ENCODE measurements at places on chromosomes 6 and 20.

GRCh38 chr6:82686719-82687118, 323.1 kb downstream of the TPBG start:
- no peak for DNase-seq

DNA sequence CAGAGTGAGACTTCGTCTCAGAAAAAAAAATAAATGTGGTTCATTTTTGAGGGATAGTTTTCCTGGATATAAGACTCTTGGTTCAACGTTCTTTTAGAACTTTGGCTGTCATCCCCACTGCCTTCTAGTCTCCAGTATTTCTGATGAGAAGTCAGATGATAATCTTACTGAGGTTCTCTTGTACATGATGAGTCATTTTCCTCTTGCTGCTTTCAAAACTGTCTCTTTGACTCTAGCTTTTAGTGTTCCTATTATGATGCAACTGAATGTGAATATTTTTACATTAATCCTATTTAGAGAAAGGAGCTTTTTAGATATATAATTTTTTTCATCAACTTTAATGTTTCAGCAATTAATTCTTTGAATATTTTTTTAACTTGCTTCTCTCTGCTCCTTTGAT, 46.0 kb upstream of the OR14J1 start:
- no peak for DNase-seq

GRCh38 chr6:40293460-40294185, 293.5 kb downstream of the LRFN2 start:
- no peak for DNase-seq

- DNase-seq, result peak; percentile 16
These were observed 22.5 kb upstream of the C6orf58 start for GRCh38 chr6:127554435-127555006.

DNA sequence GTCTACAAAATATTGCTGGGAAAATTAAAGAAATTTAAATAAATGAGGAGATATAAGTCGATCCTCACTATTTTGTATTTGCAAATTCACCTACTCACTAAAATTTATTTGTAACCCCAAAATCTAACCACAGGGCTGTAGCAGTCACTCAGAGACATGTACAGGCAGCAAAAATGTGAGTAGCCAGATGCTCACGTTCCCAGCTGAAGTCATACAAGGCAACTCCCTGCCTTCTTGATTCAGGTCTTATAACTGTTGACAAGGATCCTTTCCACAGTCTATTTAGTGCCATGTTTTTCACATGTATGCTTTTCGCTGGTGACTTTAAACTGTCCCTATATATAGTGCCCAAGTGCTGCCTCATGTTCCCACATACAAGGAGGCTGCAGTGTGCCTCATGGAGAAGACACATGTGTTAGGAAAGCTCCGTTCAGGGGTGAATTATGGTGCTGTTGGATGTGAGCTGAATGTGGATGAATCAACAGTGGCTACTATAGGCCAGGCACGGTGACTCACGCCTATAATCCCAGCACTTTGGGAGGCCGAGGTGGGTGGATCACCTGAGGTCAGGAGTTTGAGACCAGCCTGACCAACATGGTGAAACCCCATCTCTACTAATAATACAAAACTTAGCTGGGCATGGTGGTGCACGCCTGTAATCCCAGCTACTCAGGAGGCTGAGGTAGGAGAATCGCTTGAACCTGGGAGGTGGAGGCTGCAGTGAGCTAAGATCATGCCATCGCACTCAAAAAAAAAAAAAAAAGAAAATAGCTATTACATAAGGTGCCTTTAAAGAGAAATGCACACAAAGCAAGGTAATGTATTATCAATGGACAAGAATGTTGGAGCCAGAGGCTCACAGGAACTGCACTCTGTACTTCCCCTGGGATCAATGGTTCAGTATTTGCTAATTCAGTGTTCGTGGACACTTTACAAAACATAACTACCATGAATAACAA, 55.3 kb downstream of the STK35 start:
- no peak for DNase-seq

DNA sequence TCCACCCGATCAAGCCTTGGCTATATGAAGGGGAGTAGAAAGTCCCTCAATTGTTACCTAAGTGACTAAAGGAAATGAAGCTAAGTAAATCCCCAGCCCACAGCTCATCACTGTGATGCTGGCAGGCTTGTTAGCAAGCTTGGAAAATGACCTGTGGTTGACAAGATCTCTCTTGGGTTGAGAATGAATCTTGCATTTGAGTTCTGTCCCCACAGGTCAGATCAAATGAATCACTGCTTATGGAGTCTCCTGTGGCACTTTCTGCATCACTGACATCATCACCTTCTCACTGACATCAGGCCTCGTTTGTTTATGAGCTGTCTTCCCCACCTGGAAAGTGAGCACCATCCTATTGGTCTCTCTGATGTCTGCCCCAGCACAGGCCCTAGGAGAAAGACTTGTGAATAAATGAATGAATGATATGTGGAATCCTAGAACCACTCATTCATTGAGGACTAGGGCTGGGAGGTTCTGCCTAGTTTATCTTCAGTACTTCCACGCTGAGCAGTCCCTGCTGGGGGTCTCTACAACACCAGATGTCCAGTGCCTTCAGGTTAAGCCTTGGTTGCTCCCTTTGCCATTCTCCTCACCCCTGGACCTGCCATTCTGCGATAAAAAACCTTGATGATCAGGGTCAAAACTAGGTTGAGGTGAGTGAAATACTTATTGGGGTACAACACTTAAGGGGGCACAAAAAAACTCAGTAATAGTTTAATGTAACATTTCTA, 318.4 kb upstream of the MOCS1 start:
- DNase-seq, result no peak

DNA sequence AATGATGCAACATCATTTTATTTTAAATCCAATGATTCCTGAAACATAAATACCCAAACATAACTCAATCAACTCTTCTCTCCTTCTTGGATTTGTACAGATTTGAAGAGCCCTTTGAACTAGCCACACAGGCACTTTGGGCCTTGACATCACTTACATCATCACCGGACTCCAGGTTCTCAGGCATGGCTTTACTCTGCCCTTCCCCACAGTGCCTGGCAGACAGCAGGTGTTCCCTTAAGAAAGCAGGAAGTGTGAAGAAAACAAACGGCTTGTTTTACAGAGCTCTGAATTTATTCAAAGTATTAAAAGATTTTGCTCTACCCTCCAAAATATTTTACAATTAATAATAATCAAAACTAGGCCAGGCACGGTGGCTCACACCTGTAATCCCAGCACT, 54.8 kb upstream of the GCM1 start:
- DNase-seq, result no peak

DNA sequence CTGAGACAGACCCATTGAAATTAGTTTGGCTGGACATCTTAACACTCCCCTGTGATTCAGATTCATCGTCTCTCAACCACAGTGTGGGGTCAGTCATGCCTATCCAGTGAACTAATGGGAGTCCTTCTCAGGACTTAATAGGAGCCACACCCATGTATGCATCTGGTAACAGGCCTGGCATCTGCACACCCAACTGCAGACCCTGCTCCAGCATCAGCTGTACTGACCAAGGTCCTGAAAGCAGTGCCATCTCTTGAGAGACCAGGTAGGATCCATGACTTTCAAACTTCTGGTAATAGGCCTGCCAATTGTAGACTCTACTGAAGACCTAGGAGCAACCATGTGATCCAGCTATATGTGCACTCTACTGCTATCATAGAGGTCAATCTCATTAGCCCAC, 363.6 kb upstream of the POU3F2 start:
- no peak for DNase-seq

- DNase-seq, result no peak
These were observed 592.3 kb downstream of the FRK start for GRCh38 chr6:115468272-115469005.

DNA sequence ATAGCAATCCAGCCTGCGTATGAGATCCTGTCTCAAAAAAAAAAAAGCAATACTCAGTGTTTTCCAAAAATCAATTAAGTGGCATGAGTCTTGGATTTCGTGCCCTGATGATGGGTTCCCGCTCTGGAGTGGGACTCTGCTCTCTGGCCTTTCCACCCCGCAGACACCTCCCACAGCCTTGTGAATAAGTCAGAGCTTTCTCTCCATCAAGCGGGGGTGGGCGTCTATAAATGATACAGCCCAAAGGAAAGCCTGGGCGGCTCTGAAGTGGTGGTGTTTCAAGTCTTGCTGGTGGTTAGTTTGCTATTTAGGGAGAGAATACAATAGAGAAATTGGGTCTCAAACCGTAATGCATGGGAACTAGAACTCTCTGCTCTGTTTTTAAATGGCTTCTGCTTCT, 52.5 kb upstream of the TAGAP start:
- peak; percentile 77 for DNase-seq

DNA sequence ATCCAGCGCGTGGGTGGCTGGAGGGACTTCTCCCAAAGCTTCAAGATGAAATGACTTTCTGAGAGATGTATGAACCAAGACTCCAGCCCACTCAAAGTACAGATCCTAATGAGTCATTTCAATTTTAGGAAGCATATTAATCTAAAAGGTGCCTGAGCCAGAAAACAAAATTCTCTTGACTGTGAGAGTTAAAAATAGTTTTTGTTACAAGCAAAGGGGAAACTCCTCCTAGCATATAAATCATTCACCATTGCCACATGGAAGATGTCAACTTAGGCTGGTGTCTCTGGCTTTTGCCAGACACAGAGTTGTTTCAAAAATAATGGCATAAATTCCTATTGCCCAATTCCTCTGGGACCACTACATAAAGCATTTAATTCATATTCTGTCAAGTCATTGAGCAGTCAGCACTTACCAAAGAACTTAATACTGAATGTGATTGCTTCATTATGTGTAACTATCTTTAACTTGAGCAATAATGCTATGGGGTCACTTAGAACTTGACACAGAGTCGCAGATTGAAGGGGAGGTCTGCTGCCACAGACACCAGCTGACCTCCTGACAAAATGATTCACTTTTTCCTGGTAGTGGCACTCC, 280.6 kb downstream of the SLC35F1 start:
- no peak for DNase-seq

DNA sequence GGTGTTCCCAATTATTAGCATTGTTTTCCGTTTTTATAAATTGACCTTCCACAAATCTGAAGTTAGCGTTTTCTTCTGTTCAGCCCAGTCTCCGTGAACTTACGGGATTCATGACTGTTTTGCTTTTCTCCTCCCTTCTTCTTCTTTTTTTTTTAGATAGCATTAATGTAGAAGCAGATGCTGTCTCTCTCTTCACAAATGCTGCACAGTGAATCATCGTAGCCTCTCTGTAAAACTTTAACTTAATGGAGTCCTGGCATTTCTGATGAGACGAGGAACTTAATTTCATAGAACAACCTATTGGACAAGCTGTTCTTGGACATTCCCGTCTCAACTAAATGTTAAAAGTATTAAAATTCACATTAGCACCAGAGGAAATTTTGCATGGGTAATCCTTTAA, 138.0 kb upstream of the EEF1E1 start:
- no peak for DNase-seq

DNA sequence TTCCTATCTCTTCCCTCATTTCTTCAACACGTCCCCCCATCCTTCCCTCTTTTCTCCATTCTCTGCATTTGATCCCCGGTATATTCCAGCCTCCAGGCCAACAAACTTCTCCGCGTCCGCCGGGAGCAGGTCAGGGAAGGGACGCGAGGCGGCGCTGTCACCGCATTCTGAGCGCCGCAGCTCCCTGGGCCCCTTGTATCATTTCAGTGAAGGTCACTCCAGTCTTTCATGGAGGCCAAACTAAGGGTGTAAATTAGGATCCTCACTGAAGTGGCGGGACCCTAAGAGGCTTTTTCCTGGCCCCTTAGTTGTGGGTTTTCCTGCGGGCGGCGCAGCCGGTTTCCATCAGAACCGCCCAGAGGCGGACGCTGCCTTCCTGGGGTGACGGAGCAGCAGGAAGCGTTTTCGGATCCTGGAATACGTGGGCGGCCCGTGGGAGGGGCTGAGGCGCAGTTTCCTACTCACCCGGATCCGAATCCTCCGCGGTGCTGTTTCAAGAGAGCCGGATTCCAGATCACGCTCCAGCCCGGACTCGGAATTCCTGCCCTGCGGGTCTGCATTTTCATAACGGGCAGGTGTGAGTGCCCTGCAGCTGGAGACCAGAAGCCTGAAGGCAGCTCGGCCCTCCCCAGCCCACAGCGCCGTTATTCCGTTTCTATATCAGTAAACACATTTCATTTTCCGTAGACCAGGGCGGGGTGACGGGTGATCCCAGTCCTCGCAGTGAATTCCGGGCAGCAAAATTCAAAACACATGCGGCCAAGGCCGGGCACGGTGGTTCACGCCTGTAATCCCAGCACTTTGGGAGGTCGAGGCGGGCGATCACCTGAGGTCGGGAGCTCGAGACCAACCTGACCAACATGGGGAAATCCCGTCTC, 3.6 kb upstream of the MICA start:
- DNase-seq, result peak; percentile 70

DNA sequence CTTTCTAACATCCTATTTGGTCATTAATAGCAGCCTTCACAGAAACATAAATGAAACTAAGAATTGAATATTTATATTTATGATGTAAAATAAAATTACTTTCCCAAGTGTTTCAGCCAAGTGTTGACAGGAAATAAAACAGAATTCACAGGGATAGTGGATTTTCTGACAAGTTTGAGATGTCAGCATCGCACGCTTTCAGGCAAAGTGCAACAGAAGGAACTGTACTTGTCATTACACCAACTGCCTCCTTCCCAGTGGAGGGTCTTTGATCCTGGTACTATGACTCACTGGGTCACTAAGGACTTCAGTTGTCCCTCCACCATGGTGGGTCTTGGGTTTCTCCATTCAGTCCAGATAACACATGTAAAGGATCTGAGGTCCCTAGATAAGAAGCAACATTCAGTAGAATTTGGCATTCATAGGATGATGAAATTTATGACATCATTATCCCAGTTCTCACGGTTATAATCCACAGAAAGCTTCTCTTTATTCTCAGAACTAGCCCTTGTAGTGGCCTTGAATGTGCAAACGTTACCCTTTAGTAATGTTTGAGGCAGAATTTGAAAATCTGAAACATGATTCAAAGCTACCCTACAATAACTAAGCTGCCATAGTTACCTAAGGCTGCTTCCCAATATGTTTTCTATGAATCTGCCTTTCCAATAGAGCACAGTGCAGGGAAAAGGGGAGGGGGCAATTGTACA, 3.8 kb upstream of the TNFAIP3 start:
- no peak for DNase-seq

DNA sequence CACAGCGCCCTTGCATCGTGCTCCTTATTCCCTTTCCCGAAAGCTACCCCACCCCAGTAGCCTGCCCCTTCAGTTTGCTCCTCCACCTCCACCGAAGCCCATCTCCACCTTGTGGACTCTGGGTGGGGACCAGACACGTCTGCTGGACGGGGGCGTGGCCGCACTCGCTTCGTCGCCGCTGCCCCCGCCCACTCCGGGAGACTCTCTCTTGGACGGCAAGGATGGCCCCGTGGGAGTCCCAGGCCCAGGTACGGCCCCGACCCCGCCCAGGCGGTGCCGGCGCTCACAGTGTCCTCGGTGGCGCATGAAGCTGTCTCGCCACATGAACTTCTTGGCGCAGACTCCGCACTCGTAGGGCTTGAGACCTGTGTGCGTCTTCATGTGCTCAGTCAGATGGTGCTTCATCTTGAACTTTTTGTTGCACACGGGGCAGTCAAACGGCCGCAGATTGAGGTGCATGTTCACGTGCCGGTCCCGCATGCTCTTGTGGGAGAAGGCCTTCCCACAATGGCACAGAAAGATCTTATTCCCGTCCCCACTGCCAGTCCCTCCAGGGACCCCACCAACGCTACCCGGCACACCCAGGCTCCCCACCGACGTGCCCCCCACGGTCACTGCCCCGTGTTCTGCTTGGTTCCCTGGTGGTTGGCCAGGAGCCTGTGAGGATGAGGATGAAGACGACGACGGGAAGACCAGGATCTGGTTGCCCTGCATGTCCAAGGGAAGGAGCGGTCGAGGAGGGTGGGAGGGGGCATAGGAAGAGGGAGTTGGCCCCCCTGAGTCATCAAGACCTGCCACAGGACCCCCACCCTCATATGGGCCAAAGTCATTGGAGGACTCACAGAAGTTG, 1.3 kb upstream of the TAPBP start:
- no peak for DNase-seq

All from activated naive CD4-positive, alpha-beta T cell treated with Interleukin-2 at 50 U/mL for 16 hours (primary cell).